ENCODE measurements at places on chromosomes 5 and 9.

GRCh38 chr9:91578911-91579310 is 155.3 kb upstream of the NFIL3 start:
- no peak for DNase-seq

DNA sequence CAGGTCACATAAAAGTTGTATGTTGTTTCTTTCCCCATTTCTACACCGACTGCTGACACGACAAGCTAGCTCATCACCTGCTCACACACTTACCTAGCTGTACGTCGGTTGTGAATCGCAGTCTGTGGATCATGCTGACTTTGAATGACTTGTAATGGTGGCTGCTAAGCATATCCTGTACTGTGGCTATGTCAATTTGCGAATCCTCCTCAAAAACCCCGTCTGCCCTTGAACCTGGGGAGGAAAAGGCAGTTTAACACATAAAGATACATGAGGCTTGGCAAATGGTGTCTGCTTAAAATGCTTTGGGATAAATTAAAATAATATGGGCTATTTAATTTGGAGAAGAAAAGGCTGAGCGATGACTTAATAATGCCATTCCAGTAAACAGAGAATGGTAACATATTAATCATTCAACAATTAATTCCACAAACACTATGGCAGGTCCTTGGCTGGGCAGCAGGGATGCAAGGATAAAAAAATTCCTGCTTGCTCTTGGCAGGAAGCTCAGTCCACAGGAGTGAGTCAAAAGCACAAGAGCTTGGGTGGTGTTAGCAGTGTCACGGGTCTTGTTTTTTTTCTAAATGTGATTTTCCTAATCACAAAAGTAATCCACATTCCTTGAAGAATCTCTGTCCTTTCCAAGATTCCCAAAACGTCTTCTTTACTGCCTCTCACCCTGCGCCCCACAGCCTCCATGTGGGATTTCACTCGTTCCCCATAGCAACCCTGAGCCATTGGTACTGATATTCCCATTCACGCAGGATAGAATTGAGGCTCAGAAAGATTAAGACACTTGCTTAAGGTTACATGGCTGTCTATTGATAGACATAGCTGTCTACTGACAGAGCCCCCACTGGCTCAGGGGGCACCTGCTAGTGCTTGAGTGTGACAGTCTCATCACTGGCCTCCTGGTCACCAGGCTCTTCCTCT is 222.4 kb downstream of the MAPKAP1 start:
- DNase-seq = peak; percentile 65

DNA sequence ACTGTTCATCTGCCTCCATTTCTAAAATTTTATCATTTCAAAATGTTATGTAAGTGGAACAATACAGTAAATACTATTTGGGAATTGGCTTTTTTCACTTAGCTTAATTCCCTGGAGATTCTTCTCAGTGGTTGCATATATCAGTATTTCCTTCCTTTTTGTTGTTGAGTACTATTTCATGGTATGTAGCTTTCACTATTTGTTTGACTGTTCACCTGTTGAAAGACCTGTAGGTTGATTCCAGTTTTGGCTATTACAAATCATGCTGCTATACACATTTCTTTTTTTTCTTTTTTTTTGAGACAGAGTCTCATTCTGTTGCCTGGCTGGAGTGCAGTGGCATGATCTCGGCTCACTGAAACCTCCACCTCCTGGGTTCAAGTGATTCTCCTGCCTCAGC is 33.0 kb upstream of the PWWP2A start:
- DNase-seq = no peak

GRCh38 chr9:131273146-131273855 is 3.0 kb downstream of the FAM78A start:
- no peak for DNase-seq

DNA sequence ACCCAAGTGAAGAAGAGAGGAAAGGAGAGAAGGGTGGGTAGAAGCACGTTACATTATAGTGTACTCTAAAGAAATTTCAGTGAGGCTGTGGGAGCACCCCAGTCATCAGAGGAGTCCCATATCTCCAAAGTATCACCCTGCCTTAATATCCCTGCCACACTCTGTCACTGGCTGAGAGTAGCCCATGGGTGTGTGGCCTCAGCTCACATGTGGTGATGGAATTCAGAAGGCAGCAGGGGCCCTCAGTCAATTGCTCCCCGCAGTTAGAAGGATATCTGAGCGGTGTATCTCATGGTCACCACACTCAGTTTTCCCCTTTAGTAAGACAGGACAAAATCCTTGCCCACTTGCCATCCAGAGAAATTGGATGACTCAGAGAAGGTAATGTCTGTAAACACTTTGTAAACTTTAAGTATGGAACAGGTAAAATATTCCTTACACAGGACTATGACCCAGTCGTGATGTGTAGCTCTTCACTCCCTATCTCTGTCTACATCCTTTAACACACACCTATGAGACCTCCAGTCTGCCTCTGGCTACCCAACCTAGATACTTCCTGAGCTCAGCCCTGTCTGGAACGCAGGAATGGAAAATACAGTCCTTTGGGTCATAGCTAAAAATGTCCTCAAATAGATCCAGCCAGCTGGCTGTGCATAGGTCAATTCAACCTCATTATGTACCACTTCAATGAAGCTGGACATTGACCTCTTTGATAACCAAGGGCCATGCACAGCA is 24.3 kb upstream of the PLIN2 start:
- DNase-seq = no peak

GRCh38 chr9:135415586-135415985 is 64.0 kb upstream of the PPP1R26 start:
- DNase-seq = no peak

DNA sequence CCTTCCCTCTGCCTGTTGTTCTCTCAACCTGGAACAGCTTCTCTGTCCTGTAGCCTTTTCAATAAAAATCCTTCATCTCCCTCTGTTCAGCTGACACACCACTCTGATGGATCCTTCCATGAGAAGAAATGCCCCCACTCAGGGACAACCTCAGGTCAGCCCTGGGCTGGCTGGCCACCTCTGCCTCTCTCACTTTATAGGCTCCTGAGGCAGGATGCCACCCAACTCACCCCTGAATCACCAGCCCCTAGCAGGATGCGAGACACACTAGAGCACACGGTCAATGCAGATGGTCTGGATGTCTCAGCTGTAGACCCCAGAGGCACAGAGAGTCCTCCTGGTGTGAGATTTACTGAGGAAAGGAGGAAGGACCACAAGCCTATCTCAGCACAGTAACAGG is 93.8 kb downstream of the GABBR2 start:
- no peak for DNase-seq

DNA sequence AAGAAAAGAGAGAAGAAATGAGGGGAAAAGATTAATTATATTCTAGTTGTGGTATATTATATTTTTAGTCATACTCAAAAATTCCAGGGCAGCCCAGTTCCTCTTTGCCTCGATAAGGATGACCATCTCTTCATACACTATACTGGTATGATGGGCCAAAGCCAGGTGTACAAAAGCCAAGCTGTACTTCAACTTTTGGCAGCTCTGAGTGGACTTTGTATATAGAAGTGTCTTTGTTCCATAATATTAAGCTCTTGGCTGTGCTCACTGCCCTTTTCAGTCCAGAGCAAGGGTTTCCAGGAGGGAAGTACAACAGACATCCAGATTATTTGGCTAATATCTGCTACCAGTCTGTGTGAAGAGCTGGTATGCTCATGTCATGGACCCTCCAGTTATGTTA is 934.3 kb upstream of the CDH10 start:
- DNase-seq = no peak

GRCh38 chr5:1553539-1554409 is 30.0 kb upstream of the LPCAT1 start:
- no peak for DNase-seq

DNA sequence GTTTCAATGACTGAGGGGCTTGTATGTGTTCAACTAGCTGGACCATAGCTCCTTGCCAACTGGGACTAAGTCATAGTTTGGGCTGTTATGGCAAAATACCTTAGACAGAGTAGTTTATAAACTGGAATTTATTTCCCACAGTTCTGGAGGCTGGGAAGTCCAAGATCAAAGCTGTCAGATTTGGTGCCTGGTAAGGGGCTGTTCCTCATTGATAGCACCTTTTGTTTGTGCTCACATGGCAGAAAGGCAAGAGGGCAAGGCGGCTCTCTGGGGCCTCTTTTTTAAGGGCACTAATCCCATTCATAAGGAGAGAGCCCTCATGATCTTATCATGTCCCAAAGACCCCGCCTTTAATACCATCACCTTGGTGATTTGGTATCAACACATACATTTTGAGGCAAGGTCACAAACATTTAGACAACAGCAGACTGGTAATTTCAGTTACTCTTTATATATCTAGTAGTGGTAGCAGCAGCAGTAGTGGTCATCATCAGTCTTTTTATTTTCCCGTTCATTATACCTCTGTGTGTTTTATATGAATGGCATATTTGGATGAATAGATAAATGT is 477.0 kb downstream of the CCDC171 start:
- no peak for DNase-seq

GRCh38 chr9:91043811-91044175 is 242.2 kb downstream of the SYK start:
- DNase-seq = no peak

- DNase-seq = no peak
Measured at GRCh38 chr5:88474574-88474973, 205.9 kb upstream of the TMEM161B start.

DNA sequence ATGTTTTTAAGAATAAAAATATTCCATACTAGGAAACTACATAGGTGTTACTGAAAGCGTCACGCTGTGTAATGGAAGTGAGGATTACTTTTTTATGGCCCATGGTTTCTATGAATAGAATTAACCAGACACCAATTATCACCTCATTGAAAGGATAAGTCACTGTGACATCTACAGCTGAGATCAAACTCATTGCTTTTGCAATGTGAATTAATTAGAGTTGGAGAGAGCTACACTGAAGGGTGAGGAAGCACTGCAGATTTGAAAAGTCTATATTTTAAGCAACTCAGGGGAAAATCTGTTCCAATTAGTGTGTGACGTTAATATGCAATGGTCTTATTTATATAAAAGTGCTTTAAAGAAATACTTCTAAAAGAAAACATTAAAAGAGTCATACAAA is 1300.1 kb upstream of the DMAC1 start:
- no peak for DNase-seq

DNA sequence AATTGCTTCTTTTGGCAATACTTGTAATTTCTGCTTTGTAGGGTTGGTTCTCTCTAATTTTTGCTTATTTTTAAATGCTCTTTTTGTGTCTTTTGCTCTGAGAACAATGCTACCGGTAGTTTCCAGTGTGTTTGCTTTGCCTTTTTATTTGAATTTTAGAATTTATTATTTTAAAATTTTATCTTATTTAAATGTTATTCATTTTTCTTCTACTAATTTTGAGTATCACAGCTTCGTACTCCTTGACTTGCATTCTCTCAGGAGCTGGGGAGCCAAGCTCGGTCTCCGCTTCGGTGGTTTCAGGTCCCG is 45.9 kb downstream of the ANXA2R start:
- DNase-seq = no peak

DNA sequence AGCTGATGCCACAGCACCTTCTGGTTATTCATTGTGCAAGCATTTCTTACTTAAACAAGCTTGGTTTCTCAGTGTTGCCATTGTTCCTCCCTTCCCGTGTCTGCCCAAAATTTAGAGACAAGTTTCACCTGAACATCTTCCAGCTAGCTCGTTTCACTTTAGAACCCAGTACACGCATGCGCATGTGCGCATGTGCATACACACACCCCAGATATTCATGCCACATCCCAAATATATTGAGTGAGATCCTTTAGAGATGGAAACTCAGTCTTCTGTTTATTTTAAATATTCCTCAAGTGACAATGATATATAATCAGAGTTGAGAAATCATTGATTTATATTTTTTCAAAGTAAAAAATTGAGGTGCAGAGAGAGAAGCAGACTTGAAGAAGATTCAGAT is 147.6 kb downstream of the PLK2 start:
- DNase-seq = no peak

DNA sequence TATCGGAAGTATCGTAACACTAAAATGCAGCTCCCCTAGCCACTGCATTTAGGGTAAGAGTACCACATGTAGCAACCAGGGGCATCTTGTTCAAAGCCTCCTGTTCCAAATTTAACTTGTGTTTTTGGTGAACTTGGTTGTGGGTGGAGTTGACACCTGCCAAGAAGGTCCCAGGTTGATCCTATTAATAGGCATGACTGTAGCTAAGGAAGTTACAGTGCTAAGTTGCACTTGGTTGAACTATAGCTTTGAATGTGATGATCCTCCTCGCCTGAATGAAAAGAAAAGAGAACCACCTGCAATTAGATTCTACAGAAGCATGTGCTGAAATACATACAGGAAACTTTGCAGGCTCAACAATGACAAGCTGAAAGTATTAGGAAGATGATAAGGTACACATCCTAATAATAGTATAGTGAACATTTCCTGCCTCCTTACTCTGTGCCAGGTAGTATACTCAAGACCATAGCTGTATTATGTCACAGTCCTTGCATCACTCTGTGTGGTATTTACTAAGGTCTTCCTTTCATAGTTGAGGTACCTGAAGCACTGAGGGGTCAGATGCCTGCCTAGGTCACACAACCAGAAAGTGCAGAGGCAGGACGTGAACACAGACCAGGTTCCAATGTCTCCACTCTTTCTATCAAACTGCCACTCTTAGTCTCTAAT is 64.5 kb upstream of the PIP5K1B start:
- no peak for DNase-seq

- peak; percentile 90 for DNase-seq
Measured at GRCh38 chr5:168317521-168318147, 26.2 kb downstream of the WWC1 start.

- DNase-seq = peak; percentile 48
Measured at GRCh38 chr9:93288891-93289883, 105.2 kb downstream of the WNK2 start.

- DNase-seq = no peak
Measured at GRCh38 chr5:132953710-132954109, 9.7 kb downstream of the AFF4 start.

- no peak for DNase-seq
Measured at GRCh38 chr9:92058723-92059444, 56.3 kb downstream of the SPTLC1 start.

DNA sequence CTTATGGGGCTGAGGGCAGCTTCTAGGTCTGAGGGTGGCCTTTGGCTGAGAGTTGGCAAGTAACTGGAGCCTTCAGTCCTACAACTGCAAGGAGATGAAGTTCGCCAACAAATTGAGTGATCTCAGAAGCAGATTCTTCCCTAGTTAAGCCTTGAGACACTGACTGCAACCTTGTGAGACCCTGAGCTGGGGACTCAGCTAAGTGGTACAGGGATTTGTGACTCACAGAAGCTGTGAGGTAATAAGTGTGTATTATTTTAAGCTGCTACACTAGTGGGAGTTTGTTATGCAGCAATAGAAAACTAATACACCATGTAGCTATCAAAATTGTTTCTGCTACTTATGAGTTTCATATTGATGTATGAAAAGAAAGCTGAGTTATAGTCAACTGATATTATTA is 279.2 kb downstream of the PIK3R1 start:
- no peak for DNase-seq

GRCh38 chr9:87667164-87667738 is 58.7 kb upstream of the CTSL start:
- DNase-seq = peak; percentile 40

GRCh38 chr9:81529556-81530193 is 159.7 kb downstream of the TLE1 start:
- DNase-seq = peak; percentile 56

DNA sequence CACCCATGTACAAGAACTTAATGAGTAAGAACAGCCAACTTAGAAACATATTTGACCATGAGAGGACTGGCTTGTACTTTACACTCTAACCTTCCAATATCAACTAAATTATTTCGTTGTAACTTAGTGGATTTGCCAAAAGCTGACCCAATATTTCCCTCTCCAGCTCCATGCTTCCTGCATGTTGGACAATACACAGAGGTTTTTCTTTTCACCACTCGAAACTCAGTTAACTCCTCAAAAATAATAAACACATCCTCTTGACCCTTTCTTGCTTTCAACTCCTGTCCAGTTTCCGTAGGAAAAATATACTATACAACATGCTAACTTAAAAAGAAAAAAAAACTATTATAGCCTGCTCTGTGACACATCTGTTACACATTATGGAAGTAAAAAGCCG is 188.9 kb downstream of the MPDZ start:
- DNase-seq = peak; percentile 17

Data from cardiac fibroblast (primary cell).